MG63 (cell line): ENCODE measurements at places on chromosomes 1 and 21. TPM values are rescaled to one million over a fixed set of nuclear protein-coding genes. Genes with fewer than 3 reads are reported as not detected.

The HSPB7 gene
- 1.9 and 4.5 TPM in 2 replicates for total RNA-seq

The CFAP141 gene
- total RNA-seq: not detected in 2 replicates

The LIPI gene
- total RNA-seq: not detected in 2 replicates

DNA sequence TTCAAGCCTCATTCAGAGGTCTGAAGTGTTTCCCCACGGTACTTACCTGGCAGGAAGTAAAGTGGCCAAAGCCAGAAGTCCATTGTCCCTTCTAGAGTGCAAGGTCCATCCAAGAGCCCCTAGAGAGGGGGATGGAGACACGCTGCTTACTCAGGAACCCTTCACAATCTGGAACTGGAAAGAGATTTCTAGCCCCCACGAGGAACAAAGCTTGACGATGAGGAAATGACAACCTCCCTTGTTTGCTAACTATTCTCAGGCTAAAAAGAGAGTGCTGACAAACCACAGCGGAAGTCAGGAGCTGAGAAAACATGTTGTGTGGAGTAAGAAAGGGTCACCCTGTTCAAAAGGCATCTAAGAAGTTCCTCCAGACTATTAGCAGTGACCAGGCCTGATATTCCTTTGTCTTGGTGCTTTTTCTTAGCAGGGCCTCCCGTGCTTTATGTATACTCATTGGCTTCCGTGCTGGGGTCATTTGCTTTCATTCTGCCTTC, at the start of gene FCMR:
Gene FCMR (minus strand): TSS at position 170 of the 494 bp plus-strand sequence. CDS start 87 bp downstream, at position 83.
- no peak for DNase-seq

DNA sequence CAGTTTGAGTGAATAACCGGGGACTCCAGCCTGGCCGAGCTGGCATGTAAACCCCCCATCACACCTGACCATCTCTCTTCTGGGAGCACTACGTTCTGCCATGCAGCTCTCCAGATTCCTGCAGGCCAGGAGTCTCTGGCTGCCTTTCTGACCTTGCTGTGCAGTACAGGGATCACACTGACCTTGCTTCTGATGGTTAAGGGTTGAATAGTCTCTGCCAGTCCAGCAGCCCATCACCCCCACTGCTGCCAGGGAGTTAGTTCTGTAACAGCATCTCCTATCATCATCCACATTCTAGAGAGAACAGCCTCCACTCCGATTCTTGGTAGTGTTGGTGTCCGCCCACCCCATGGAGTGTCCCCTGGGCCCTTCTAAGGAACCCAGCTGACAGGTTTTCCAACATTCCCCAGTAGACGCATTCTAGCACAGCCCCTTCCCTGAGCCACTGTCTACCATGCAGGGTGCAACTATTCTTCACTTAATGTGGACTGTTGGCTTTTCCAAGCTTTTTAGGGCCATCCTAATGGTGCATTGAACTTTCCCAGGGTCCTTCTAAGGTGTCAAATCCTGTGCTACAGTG, 109.8 kb downstream of the RIPK4 start:
- no peak for DNase-seq
